ENCODE measurements at places on chromosomes 16 and 17.

- no peak for DNase-seq
These were observed 296.6 kb upstream of the CDH11 start for GRCh38 chr16:65418435-65418834.

DNA sequence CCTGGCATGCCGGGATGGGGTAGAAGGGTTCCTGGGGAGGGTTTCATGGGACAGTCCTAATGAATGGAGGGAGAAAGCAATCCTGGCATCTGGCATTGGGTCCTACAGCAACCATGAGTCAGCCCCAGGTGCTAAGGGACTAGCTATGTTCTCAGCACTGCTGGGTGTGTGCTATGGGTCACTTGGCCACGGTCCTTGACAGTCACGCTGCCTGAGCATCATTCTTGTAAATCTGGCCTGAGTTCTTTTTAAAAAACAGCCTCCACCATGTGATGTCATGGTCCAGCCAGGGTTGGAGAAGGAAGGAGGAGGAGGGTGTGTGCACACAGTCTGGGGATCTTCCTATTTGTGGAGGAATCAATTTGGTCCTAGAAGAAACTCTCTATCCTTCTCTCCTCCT is 6.2 kb upstream of the RAMP2 start:
- DNase-seq, result no peak

- DNase-seq, result no peak
These were observed 45.2 kb downstream of the GRB7 start for GRCh38 chr17:39782980-39783379.

DNA sequence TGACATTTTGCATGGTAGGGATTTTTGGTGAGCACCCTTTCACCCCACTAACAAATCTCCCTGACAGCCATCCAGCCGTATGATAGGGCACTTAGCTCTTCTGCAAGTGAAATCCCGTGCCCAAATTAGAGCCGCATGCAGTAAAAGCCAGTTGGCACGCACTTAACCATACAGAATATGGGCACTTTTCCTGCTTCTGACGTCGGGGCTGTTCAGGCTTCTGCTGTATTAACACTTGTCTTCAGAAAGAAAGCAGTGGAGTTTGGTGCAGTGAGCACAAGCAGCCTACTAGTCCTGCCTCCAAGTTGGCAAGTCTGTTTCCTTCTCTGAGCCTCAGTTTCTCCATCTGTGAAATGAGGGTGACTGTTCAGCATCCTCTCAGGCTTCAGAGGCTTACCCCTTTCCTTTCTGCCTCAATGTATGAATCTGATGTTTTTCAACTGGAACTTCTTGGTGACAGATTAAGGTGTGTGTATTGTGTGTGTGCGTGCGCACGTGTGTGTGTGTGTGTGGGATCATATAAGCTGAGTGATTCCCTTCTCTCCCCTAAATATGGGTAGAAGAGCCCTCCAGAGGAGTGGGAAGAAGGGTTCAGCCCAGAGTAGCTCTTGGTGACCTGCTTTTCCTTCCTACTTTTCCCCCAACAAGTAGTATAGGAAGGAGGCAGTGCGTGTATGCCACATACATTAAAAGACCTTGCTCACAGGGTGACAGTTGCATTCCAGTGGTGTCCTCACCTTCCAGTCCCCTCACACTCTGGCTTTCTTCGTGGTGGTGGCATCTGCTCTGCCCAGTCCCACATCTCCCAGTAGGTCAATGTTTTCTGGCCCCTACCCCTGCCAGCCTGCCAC is 19.0 kb downstream of the IGF2BP1 start:
- no peak for DNase-seq

- no peak for DNase-seq
These were observed 48.4 kb downstream of the COX4I1 start for GRCh38 chr16:85847681-85848601.

DNA sequence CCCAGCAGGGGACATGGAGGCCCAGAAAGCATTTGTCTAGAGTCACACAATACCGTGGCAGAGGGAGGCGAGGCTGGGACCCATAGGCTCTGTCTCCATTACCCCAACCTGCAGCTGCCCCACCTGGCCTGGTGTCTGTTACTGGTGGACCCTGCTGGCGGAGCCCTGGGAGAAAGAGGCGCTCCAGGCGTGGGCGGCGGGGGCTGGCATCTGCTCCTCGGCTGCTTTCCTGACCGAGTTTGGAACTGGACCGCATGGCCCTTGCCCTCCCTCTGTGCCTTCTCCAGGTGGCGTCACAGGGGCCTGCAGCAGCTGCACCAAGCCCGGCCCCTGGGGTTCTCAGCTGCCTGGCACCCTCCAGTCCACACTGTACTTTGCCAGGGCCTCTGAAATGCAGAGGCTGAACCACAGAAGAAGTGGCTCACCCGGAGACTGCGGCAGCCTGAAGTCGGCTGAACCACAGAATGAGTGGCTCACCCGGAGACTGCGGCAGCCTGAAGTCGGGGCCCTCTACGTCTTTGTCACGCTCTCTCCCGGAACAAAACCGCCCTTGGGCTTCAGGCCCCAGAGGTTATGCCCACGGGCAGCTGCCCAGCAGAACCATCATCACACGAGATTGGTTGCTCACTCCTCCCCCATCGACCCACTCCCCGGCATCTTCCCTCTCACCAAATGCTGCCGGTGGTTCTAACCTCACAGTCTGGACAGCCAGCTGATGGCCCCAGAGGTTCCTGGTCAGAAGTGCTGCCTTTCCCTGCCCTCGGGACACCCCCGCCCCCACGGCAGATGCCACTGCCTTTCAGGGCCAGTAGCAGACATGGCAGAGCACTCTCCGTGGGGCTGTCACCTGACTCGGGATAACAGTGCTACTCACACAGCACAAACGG is 20.2 kb downstream of the CBFA2T3 start:
- DNase-seq, result no peak
